ENCODE measurements at places on chromosomes 16 and 17. TPM values are rescaled to one million over a fixed set of nuclear protein-coding genes. Genes with fewer than 3 reads are reported as not detected.

Gene CCDC40
- total RNA-seq, result 5.9 TPM

Gene MYO15A
- 1.1 TPM for total RNA-seq

DNA sequence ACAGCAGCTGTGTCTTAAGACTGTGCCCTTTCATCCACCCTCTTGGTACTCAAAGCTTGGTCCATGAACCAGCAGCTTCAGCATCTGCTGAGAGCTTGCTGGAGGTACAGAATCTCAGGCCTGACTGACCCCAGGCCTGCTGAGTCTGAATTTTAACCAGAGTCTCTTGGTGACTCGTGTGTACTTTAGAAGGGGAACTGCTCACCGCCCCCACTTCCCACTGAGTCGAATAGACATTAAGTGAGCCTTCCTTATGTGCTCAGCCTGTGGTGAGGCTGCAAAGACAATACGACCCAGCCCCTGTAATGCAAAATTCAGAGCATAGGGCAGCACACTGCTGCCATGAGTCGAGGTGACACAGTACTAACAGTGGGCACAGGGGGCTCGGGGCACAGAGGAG is 662.8 kb downstream of the WWOX start:
- DNase-seq, result no peak

GRCh38 chr16:83817022-83817421 is 9.2 kb downstream of the HSBP1 start:
- no peak for DNase-seq

DNA sequence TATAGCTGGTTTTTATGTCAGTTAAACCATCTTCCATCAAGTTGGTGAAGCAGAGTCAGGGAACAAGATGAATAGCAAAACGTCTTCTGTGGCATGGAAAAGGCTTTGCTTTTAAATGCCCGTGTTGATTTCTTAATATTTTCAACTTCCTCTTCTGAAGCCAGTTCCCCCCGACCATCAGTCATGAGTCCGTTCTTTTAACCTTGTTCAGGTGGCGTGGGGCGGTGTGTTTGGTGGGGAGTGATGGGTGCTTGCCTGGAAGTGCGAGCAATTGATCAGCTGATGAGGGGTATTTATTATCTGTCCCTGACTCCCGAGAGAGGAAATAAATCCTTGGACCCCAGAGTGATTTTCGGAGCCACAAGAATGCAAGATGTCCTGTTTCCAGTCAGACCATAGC is 147.1 kb downstream of the WWOX start:
- no peak for DNase-seq

GRCh38 chr17:77394540-77395295 is 253.9 kb downstream of the SEC14L1 start:
- DNase-seq, result no peak

GRCh38 chr16:88406096-88407041 is 23.6 kb downstream of the ZNF469 start:
- DNase-seq, result no peak

- no peak for DNase-seq
Observed at GRCh38 chr17:8075574-8076342, 11.8 kb downstream of the ALOX12B start.

- DNase-seq, result no peak
Observed at GRCh38 chr17:8255499-8255898, 6.4 kb downstream of the PFAS start.

GRCh38 chr16:74617206-74617788 is 10.4 kb upstream of the GLG1 start:
- DNase-seq, result no peak

- DNase-seq, result no peak
Observed at GRCh38 chr17:10744501-10745000, 14.7 kb upstream of the TMEM220 start.

DNA sequence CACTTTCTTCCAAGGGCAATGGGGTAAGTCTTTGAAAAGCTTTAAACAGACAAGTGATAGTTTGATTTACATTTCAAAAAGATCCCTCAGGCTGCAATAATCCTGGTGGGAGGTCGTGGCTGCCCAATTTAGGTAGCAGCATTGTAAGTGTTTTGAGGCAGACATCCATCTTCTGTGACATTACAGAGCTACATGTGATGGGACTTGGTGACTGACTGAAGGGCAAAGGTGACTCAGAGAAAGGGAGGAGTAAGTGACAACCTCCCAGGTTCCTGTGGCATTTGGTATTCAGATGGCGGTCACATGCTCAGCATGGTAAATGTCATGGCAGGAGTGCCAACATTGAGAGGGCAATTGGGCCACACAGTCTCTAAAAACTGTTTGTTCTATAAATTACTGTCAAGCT is 26.5 kb downstream of the STAT3 start:
- DNase-seq, result no peak

- no peak for DNase-seq
Observed at GRCh38 chr16:1156055-1156982, 3.4 kb downstream of the CACNA1H start.

DNA sequence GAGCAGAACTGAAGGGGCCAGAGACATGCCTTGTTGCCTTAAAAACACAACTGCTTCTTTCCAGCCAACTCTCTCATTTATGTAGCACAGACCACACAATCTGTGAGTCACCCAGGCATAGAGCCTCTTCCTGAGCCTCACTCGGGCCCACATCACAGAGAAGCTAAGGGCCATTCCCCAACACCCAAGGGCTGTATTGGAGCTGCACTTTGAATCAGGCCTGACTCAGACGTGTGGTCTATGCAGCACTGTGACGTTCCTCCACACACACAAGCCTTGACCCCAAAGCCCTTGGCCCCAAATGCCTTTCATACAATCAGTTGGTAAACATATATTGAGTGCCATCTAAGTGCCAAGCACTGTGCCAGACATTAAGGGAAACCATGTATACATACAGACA is 308.9 kb upstream of the DYNLRB2 start:
- DNase-seq, result no peak

GRCh38 chr17:82033359-82034085 is 2.0 kb downstream of the RAC3 start:
- DNase-seq, result no peak

- DNase-seq, result peak; percentile 11
Observed at GRCh38 chr16:2511996-2512734, 1.6 kb upstream of the ATP6V0C start.

- DNase-seq, result no peak
Observed at GRCh38 chr16:25827709-25828108, 135.9 kb downstream of the HS3ST4 start.

Measured in left cardiac atrium (tissue), 4 donors.